ENCODE measurements at places on chromosomes 2 and 18.

- no peak for DNase-seq
Observed at GRCh38 chr18:51425475-51425874, 228.0 kb upstream of the MEX3C start.

DNA sequence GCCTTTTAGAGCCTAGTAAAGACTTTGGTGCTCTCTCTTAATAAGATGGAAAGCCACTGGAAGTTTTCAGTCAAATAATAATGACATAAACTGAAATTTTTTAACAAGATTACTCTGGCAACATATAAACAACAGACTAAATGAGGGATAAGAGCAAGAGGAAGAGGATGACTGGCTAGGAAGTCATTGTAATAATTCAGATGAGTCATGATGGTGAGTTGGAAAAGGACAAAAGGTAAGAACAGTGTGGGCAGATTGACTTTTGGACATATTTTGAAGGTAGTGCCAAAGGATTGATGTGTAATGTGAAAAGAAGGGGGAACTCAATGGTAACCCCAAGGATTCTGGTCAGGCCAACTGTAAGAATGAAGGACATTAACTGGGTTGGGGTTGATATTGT, 310.3 kb downstream of the NOL4 start:
- no peak for DNase-seq

- no peak for DNase-seq
Observed at GRCh38 chr2:218777276-218777990, 4.5 kb upstream of the CYP27A1 start.

DNA sequence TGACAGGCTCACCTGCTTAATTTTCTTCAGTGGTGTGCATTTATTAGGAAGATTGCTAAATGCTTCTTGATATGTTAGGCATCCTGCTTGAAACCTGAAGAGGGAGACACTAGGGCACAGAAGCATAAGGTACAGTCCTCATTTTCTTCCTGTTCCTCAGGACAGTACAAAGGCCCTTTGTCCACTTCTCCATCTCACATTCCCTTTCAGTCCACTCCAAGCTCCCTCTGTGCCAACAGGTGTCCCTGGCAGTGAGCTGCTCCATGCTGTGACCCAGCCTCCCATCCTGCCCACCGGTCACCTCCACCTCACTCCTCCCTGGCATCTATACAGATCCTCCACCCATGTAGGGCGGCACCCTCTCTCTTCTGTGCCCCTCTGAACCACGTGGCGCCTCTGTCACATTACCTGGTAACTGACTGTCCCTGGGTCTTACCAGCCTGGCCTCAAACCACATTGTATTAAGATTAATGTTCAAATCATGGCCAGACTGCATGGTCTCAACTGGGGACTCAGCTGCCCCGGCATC, 162.8 kb downstream of the VAPA start:
- no peak for DNase-seq

DNA sequence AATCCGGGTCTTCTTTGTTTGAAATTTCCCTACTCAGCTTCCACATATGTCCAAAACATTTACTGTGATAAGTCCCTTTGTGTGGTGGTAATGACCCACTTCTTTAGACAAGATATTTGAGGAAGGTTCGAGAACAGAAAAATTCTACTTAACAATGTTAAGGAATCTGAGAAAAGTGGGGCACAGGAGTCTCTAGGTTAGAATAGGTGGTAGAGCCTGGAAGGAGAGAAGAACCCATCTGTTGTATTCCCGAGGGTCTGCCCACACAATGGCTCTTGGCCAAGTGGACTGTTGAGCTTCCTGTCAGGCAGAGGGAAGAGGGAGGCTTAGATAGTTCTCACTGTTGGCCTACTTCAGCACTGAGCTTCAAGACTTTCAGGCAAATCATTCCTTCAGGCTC, 4.3 kb downstream of the IGFBP2 start:
- no peak for DNase-seq

DNA sequence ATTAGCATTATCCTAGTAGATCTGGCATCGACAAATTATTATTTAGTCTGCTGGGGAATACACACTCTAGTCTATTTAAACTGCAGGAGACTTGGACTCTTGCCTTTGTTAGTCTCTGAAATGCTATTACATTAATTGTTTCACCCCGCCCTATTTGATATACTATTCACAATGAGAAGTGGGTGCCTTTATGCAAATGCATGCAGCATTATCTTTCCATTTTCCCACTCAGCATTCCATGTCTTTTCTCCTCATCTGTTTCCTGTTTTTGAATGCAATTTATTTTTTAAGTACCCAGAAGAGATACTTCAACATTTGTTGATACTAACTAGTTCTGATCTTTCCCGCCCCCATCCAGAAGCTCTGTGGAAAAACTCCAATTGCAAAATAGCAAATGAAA, 395.3 kb upstream of the NXPH2 start:
- no peak for DNase-seq

GRCh38 chr2:236359426-236360045, 95.3 kb upstream of the ASB18 start:
- no peak for DNase-seq

DNA sequence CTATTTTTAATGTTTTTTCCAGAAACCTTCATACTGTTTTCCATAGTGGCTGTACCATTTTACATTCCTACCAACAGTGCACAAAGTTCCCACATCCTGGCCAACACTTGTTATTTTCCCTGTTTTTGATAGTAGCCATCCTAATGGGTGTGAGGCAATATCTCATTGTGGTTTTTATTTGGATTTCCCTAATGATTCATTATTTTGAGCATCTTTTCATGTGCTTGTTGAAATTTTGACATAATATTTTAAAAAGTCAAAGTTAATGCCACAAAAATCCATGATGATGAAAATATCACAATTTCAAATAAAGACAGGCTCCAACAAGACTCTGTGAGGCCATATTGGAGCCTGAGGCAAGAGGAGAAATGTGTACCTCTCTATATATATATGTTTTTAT, 50.2 kb downstream of the VWA3B start:
- no peak for DNase-seq

GRCh38 chr2:119240311-119241204, 16.9 kb downstream of the STEAP3 start:
- no peak for DNase-seq

DNA sequence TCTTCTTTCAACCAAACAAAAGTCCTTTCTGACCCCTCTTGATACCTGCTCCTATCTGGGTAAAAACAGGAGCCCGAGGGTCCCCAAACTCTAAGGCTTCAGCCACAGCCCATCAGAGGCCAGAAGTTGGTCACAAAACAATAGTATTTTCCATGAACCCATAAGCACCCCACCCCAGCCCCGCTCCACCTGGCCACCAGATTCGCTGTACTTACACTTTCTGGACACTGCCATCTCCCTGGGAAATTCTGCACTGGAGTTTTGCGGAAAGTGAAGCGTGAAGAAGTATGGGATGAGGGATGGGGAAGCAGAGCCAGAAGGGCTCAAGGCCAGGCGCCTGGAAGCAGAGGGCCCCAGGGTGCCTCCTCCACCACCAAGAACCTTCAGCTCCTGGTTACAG, 5.2 kb upstream of the RUFY4 start:
- no peak for DNase-seq

DNA sequence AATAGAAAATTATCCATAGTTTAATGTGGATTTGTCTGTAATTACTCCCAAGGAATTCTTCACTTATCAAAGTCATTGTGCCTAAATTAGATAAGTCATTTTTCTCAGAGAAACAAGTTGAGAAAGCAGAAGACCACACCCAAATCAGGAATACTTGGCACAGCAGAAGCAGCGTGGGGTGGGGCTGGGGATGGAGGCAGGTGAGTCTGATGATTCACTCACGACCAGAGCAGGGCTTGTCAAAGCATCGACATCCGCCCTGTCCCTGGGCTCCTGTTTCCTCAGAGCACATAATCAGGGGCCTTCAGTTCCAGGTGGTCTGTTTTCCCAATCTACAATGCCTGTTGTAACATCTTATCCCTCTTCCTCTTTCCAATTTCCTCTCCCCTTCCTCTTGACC, 31.5 kb upstream of the COLEC12 start:
- DNase-seq = no peak

GRCh38 chr18:51643483-51643882, 446.0 kb upstream of the MEX3C start:
- DNase-seq = no peak

GRCh38 chr2:63056107-63057050, 5.7 kb downstream of the OTX1 start:
- no peak for DNase-seq

- no peak for DNase-seq
Observed at GRCh38 chr2:127004893-127005600, 101.9 kb downstream of the BIN1 start.

DNA sequence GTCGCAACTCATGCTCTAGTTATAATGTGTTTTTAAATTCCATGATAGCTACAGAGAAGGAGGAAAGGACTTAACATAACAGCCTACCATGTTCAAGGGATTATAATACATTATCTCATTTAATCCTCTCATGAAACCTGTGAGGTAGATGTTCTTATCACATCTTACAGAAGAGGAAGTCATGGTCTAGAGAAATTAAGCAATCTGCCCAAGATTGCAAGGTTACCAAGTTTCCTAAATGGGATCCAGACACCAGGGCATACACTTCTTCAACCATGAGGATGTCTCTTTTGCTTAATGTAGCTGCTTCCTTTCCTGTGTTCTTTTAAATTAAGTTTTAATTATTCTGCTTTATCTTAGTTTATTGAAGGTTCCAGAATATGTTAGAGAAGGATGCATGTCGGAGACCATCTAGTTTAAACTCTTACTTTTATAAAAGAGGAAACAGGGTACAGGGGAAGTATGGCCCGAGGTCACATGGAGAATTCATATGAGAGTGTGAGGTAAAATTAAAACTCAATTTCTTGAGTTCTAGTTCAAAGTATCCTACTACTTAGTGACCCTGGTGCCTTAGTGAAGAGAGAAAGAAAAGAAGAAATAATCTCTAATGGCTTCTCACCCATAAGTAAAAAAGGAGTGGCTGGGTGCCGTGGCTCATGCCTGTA, 3.6 kb upstream of the IL1A start:
- no peak for DNase-seq

DNA sequence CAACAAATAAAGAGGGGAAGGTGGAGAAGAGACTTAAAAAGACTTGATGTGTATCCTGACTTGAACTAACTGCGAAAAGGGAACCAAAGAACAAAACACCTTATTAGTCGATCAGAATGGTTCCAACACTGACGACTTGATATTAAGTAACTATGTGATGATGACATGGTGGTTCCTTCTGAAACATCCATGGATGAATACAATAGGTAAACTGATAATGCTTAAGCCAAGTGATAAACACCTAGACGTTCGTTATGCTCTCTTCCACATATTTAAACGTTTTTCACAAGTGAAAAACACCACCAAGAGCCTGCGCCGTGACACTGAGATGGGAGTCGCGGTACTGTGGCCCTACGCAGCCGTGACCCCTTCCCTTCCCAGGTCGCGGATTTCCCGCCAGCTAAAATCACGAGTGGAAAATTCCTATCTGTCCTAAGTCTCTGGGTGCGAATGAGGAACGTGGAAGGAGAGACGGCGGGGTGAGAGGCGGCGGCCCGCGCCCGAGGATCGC, 797 bp downstream of the TTC32 start:
- DNase-seq = no peak

- no peak for DNase-seq
Observed at GRCh38 chr2:132381376-132381775, 35.2 kb upstream of the GPR39 start.

DNA sequence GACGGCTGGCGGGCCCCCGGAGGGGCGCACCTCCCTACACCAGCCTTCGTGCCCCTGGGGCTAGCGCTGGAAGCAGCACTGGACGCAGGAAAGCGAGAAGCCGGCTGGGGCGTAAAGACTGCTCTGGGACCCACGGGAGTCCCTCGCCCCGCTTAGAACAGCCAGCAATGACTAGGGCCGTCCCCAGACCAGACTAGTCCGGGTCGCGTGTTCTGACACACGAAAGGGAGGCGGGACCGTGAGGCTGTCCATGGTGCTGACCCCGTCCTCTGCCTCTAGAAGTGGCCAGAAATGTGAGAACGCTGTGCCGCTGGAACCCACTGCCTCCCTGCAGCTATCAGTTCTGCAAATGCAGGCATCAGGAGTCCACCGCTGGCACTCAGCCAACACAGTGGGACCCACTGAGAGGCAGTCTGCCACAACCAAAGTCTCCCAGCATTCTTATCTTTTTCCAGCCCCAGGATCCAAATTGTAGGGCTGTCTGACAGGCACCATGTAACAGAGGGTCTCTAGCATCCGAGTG, at the start of gene UCN:
TSS of gene UCN (minus strand) at position 87 of the 523 bp plus-strand sequence. CDS start 550 bp downstream, outside the sequence.
- DNase-seq = no peak

- no peak for DNase-seq
Observed at GRCh38 chr18:57635003-57635822, 13.6 kb upstream of the NARS1 start.

DNA sequence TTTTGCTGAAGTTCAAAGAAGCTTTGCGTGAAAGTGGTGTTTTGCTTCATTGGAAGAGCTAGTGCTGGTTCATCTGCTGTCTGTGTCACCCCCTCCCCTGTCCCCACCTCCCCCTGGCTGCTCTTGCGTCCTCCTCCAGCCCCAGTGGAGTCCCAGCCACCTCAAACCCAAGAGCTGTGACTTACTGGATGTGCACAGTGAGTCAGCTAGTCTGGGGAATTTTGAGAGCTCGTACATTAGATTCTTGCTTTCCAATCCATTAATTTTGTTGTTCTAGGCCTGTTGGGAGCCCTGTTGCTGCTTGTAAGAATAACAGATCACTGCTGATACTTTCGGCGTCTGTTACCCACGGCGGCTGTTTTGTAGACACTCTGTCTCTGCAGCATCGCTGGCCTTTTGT, 412.1 kb downstream of the TSN start:
- DNase-seq = no peak

GRCh38 chr2:43075054-43075593, 151.3 kb downstream of the ZFP36L2 start:
- peak; percentile 83 for DNase-seq

DNA sequence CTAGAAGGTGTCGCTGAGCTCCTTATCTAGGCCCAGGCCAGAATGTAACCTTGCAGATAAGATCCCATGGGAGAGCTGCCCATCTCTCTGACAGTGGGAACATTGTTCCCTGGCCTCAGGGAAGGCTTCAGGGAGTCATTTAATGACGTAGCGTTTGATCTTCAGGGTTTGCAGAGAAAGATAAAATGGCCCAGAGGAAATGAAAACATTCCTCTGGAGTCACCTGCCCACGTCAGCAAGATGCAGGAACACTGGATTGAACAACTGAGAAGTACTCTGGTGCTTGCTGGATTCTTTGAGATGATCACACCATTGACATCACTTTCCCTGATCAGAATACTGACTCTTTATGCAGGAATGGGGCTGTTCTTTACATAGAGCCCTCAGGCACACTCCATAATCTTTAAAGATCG, 51.6 kb downstream of the MAPK4 start:
- DNase-seq = no peak

GRCh38 chr2:27956888-27957287, 66.4 kb downstream of the BABAM2 start:
- DNase-seq = no peak
